ENCODE measurements at places on chromosomes 12 and 14.
A peak's percentile ranks its signal among the peaks of the same experiment; 100 is the strongest.

DNA sequence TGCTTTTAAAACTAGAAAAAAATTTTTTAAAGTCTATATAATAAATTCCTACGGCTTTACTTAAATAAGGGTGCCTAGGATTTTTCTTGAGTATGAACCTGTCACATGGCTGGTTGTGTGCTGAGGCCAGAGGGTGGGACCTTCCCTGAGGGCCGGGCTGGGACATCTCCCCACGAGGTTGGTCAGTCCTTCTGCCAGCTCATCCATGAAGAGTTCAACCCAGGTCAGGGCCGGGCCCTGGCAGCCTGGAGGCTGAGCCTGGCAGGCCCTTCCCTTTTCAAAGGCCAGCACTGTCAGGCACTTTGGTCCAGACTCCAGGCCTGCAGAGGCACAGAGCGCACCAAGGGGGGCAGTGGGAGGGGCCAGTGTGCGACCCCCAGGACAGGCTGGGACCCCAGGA, 31.7 kb downstream of the TNFAIP2 start:
- H3K27me3 ChIP-seq = no peaks in the 10 kb centered on the region
- H3K36me3 ChIP-seq = no peaks in the 10 kb centered on the region
- no peaks in the 10 kb centered on the region for H3K4me1 ChIP-seq

GRCh38 chr12:109113661-109114321, 2.6 kb upstream of the ACACB start:
- DNase-seq = no peak
- peaks cover 39% of the 10 kb centered on the region for H3K4me1 ChIP-seq
- H3K36me3 ChIP-seq = peaks cover 22% of the 10 kb centered on the region
- no peaks in the 10 kb centered on the region for H3K27me3 ChIP-seq
- no peak overlapping the region for H3K4me3 ChIP-seq

- H3K27ac ChIP-seq = peak overlapping the region; percentile 18
- H3K27me3 ChIP-seq = peaks cover 47% of the 10 kb centered on the region
- H3K4me3 ChIP-seq = peak overlapping the region; percentile 66
These were observed 9.3 kb downstream of the PAPLN start for GRCh38 chr14:73246387-73247150.

- H3K36me3 ChIP-seq = peaks cover 2% of the 10 kb centered on the region
- H3K27ac ChIP-seq = no peak overlapping the region
- H3K4me3 ChIP-seq = no peak overlapping the region
- no peak for DNase-seq
These were observed 137.6 kb upstream of the PPFIA2 start for GRCh38 chr12:81896771-81897170.

DNA sequence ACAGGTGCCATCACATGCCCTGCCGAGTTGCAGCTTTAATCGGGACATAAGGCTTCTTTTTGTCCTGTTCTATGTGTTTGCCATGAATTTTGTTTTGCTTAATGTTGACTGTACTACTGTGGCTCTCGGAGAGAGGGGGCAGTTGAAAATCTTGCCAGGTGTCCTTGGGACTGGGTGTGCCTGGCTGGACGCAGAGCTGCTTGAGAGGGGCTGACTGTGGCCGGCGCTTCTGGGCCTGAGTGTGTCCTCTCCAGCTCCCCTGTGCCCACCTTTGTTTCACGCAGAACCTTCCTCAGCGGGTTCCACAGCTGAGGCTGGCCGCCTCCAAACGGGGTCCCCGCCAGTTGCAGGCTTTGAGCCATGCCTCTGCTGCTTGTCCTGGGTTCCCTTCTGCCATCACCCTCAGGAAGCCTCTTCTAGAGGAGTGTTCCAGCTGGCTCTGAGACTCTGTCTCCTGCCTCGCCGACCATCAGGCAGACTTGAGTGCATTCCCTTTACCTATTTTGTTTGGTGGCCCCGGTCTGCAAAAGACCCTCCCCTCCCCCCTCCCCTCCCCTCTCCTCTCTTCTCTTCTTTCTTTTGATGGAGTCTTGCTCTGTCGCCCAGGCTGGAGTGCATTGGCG, 49.7 kb downstream of the DDX51 start:
- peak overlapping the region; percentile 44 for H3K27ac ChIP-seq
- H3K27me3 ChIP-seq = no peaks in the 10 kb centered on the region
- peak; percentile 23 for DNase-seq
- no peak overlapping the region for H3K4me3 ChIP-seq
